Caudate nucleus (tissue), 63 donors: ENCODE measurements at places on chromosomes 1 and 21.

- no peak for DNase-seq
These were observed 10.9 kb downstream of the NRDC start for GRCh38 chr1:51867479-51868232.

GRCh38 chr1:114111731-114112641 is 41.7 kb downstream of the SYT6 start:
- DNase-seq, result no peak

DNA sequence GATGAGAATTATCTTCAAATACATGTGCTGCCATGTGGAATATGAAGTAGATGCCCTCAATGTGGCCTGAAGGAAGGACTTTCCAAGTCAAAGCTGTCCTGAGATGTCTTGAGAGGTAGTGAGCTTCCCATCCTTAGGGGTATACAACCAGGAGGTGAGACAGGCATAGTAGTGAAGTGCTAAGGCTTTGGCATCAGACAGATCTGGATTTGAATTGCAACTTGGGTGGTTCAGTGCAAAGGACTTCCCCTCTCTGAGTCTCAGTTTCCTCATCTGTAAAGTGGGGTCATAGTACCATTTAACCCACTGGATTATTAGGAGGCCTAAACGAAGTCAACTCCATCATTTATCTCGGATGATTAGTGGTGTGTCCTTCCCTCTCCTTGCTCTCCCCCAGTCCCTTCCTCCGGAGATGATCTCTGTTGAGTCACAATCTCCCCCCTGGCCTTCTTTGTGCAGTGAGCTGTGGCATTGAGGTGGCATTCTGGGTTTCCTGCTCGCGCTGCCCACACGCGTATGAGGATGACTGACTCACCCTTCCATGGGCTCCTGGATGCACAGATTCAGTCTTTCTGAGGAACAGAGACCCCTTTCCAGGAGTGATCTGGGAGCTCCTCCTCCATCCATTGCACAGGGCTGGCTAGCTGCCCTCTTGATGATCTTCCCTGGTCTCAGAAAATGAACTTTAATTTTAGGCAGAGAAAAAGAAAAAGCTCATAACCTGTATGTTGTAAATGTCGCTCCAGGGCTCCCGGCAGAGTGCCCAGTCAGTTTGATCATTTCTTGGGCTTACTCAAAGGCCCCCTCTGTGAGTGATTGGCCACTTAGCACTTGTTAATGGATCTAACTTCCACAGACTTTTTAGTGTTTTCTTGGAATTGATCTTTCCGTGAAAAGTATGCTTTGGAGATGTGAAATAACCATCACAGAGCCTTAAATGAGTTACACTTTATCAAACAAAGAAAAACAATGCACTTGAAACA is 354.6 kb downstream of the PTPRU start:
- DNase-seq, result no peak

DNA sequence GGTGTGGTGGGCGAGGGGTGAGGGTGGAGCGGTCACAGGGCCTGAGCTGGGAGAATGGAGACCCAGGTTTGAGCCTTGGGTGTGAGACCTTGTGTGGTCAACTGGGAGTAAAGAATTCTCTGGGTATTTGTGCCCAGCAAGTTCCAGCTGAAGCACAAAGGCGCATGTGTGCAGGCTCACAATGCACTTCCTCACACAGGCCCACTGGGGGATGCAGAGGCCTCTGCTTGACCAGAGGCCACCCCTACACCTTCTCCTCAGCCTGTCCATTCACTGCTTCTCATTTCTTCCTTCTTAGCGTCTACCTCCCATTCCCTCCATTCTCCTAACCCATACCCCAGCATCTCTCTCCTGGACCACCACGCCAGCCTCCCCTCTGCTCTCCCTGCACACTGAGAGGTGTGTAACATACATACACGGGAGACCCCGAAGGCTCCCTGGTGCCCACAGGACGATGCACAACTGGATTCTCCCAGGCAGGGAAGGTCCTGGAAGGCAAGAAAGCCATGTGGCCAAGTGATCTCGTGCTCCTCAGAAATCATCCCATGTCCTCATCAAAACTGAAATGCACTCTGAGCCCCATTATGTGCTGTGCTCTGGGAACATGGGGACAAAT is 12.3 kb upstream of the TTC39A start:
- no peak for DNase-seq

DNA sequence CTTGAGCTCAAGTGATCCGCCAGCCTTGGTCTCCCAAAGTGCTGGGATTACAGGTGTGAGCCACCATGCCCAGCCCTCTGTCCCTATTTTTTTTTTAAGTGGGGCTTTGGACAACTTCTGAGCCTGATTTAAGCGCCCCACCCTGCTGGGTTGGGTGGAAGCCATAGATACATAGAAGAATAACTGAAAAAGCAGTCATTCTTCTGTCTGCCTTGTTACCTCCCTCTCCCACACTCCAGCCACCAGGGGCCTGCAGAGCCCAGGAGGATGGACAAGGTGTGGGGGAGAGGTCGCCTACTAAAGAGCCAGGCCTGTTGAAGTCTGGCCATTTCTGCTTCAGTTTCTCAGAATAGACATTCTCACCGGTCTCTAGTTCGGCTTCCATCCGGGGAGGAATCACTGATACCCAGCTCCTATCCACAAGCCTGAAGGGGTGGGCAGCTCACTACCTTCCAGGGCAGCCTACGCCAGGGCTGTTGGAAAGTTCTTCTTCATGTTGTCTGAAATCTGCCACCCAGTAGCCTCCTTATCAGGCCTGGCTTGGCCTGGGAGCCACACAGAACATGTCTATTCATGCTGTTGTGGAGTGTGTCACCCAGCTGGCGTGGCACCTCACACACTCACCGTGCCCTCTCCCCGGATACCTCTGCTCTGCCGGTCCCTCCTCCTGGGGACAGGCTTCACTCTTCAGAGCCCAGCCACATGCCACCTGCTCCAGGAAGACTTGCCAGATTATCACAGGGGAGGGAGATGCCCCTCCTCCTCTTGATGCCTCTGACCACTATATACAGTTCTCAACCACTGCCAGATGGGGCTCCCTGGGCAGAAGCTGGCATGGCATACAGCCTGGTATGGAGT is 27.7 kb downstream of the KNCN start:
- DNase-seq, result no peak

DNA sequence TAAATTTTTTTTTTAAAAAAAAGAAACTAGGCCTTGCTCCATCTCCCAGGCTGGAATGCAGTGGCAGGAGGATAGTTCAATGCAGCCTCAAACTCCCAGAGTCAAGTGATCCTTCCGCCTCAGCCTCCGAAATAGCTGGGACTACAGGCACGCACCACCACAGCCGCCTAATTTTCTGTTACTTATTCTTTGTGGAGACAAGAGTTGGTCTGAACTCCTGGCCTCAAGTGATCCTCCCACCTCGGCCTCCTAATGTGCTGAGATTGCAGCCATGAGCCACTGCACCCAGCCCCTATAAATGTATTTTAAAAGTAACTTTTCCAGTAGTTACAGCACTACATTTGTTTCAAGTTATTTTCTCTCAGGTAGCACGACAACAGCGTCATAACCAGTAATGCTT is 2.3 kb downstream of the BRWD1 start:
- no peak for DNase-seq

DNA sequence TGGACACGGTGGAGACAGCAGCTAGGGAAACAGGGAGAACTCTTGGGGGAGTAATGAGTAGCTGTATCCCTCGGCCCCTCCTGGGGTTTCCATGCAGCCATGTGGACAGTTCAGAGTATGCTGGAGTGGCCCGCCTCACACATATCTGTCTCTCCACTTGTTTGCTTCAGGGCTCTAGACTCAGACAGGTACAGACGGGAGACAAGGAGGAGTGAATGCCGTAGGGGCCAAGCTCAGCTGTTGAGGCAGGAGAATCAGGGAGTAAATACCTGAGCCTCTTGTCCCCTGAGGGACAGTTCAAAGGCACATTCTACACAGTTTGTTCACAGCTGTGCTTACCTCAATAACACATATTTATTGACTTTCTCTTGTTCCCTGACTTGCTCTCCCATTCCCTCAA is 7.7 kb upstream of the PTGFRN start:
- DNase-seq, result no peak

DNA sequence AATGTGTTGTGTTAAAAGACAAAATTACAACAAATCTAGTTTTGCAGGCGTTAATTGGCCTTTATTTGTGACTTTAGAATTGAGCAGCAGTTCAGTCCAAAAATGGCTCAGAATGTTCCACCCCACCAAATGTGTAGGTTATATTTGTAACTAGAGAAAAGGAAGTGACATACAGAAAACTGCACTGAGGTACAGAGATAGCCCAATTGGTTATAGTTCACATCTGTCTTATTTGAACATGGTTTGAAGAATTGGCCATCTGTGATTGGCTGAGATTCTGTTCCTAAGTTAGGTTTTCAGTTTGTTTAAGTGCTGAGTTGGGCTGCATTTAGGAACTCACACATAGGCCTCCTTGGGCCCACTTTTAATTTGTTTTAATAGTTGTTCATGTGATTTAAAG is 12.0 kb upstream of the FMO2 start:
- DNase-seq, result no peak

- no peak for DNase-seq
These were observed 216.3 kb upstream of the ZC3H12A start for GRCh38 chr1:37258068-37258467.

- DNase-seq, result no peak
These were observed 91.5 kb downstream of the SIPA1L2 start for GRCh38 chr1:232538224-232538942.

- no peak for DNase-seq
These were observed 71.0 kb downstream of the SIK1 start for GRCh38 chr21:43355925-43356289.

DNA sequence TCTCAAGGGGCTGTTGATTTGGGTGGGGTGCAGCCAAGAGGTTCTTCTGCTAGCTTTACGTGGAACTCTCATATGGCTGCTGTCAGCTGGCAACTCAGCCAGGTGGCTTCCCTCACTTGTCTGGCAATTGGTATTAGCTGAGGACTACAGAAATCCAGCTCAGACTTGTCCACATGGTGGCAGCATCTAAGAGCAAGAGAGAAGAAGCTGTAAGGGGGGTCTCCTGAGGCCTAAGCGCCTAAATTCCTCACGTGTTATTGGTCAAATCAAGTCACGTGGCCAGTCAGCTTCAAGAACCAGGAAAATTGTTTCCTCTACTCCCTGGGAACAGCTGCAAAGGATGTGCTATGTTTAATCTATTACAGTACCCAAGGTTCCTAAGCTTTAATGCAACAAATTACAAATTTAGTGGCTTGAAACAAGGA is 4.2 kb upstream of the DYRK3 start:
- no peak for DNase-seq

GRCh38 chr1:204920967-204921366 is 50.3 kb downstream of the NFASC start:
- no peak for DNase-seq

DNA sequence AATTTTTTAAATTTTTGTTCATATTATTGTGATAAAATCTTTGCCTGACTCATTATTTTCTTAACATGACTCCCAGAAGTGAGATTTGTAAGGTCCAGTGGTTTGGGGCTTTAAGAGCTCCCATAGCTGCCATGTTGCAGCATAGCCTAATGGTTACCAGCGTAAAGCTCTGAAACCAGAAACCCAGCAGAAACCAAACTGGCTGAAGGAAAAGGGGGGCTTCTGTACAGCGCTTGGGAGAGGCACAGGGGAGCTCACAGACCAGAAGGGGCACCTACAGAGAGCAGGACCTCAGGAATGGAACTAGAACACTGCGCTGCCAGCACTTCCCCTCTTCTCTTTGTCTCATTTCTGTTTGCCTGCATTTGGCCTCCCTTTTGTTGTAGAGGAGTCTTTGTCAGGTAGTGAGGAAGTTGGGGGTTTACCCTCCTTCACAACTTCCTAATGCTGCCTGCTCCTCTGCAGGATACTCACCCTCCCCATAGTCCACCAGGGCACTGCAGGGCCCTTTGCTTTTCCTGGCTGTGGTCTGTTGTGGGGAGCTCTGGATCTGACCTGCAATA is 2.6 kb upstream of the PYCR2 start:
- no peak for DNase-seq

DNA sequence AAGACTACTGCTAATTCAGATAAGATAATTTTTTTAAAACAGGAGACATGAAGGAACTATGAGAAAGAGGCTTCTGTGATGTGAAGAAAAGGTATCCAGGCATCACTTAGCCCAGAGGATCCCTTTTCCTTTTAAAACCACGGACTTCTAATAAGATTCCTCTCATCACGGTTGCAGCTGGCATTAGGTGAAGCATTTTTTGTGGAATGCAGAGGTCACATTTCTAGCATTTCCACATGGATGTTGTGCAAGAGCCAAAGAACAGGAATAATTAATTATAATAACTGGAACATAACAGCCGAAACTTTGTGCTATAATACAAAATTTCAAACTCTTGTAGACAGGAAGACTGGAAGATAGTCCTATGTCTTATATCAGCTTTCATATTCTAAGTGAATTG is 27.6 kb downstream of the CYP2J2 start:
- no peak for DNase-seq

GRCh38 chr1:75731881-75732280 is 7.4 kb downstream of the ACADM start:
- DNase-seq, result no peak

DNA sequence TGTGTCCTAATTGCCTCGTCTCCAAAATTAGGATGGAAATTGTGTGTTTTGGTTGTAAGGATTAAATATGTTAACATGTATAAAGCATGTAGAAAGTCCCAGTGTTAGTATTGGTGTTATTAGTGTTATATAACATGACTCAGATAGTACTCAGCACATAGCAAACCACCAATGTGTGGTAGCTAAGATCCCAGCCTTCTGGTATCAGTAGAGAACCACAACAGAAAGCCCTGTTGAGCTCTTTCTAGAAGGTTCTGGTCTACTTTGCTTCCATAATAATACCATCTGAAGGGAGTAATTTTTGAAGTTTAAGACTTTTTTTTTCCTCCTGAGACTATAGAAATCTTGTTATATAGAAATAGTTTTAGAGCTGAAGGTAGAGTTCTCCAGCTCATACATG is 259.3 kb upstream of the SGIP1 start:
- no peak for DNase-seq

DNA sequence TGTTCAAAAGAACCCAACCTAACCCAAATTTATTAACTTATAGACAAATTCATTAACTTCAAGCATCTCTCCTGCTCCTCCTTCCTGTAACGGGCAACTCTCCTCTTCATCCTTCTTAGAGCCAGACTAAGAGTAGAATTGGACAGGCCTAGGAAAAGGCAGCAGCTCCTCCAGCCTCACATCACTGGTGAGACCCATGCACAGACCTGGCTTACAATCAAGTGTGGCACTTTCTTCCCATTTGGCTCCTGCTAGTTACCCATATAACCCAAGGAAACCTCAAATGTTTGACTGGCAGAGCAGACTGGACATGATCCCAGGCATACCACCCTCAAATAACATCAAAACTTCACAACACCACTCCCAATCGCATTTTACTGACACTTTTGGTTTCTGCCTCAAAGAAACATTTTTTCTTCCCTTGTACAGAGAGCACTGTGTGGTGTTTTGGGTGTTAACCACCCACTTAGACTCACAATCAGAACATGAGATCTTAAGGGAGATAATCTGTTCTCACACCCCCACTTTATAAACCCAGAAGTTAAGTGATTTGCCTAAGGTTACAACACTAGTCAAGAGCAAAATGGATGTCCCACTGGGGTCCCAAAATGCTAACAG is 101.4 kb downstream of the SIPA1L2 start:
- no peak for DNase-seq

- DNase-seq, result no peak
These were observed 31.8 kb downstream of the MYOM3 start for GRCh38 chr1:24080131-24080530.

- no peak for DNase-seq
These were observed 314.0 kb downstream of the NTNG1 start for GRCh38 chr1:107454791-107455190.

GRCh38 chr1:107363154-107363553 is 222.3 kb downstream of the NTNG1 start:
- no peak for DNase-seq

- DNase-seq, result no peak
These were observed 22.3 kb upstream of the TRIM45 start for GRCh38 chr1:117143871-117144270.
